Left lung (tissue), 14 donors: ENCODE measurements at places on chromosomes 7 and 10. TPM values are rescaled to one million over a fixed set of nuclear protein-coding genes. Genes with fewer than 3 reads are reported as not detected.

- peaks cover 38% of the 10 kb centered on the region for H3K4me1 ChIP-seq
- H3K27me3 ChIP-seq = no peaks in the 10 kb centered on the region
- no peak for DNase-seq
Measured at GRCh38 chr7:141702892-141703291, 926 bp upstream of the DENND11 start.

- H3K4me1 ChIP-seq = peaks cover 9% of the 10 kb centered on the region
- no peak for DNase-seq
- H3K4me3 ChIP-seq = no peak overlapping the region
Measured at GRCh38 chr7:66157060-66157459, 42.4 kb downstream of the CRCP start.

The CPED1 gene
- 14.1 TPM for total RNA-seq

DNA sequence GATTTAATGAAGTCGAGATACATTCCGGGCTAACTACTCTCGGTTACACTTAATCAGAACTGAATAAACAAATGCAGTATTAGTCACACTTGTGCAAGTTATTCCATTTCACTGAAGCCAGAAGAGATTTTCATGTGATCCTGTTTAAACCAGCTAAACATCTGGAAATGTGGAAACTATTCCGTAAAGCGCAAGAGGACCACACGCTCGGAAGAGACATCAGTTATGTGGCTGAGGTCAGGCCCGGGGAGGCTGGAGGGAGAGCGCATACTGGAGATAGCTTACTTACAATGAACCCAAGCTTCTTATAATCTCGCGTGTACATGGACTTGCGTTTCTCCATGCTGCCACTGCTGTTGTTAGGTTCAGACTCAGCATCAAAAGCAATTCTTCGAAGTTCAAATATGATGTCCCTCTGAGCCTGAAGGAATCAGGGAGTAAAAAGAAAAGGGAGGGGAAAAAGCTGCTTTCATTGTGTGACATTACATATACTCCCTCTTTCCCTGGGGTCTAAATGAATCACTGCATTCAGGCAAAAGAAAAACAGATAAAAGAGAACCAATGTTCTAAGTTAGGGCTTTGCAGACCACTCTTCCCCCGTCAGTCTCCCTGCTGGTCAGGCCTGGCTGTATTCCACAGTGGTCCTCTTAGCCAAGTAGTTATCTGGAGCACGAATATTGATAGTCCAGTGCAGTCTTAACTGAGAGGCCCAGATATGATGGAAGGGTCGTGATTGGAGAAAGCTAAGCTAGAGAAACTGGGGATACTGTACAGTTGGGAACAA, 237.4 kb downstream of the ELMO1 start:
- H3K36me3 ChIP-seq = peaks cover 18% of the 10 kb centered on the region
- DNase-seq = no peak
- peaks cover 19% of the 10 kb centered on the region for H3K4me1 ChIP-seq
- no peak overlapping the region for H3K4me3 ChIP-seq
- H3K27ac ChIP-seq = peak overlapping the region; percentile 63

The OR6B1 gene
- total RNA-seq = not detected

DNA sequence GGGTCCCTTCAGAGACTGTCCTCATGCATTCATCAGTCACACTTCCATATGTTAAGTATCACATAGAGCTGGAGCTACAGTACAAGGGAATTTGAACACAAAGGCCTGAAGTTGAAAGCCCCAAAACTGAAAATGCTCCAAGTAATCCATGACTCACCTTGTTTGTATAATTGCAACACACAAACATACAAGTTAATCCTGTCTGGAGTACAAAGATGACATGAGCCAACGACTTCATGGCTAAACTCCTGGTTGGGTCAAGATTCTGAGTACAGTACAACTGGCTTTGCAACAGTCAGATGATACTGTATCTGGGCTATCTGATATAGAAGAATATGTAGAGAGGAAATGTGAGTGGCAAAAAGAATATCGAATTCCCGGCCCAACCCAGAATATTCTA, 73.1 kb upstream of the AASS start:
- H3K4me1 ChIP-seq = no peaks in the 10 kb centered on the region
- H3K4me3 ChIP-seq = no peak overlapping the region

The CPA2 gene
- not detected for total RNA-seq

GRCh38 chr10:7634142-7634894, 32.4 kb downstream of the ITIH5 start:
- DNase-seq = no peak
- H3K4me3 ChIP-seq = no peak overlapping the region
- H3K36me3 ChIP-seq = no peaks in the 10 kb centered on the region
- no peaks in the 10 kb centered on the region for H3K27me3 ChIP-seq
- H3K4me1 ChIP-seq = no peaks in the 10 kb centered on the region

GRCh38 chr10:71957546-71958275, 6.5 kb upstream of the CHST3 start:
- no peaks in the 10 kb centered on the region for H3K36me3 ChIP-seq
- no peaks in the 10 kb centered on the region for H3K27me3 ChIP-seq
- H3K4me3 ChIP-seq = no peak overlapping the region
- no peak overlapping the region for H3K27ac ChIP-seq
- no peaks in the 10 kb centered on the region for H3K4me1 ChIP-seq
- no peak for DNase-seq

- peak; percentile 15 for DNase-seq
- no peaks in the 10 kb centered on the region for H3K4me1 ChIP-seq
- no peaks in the 10 kb centered on the region for H3K27me3 ChIP-seq
- H3K36me3 ChIP-seq = no peaks in the 10 kb centered on the region
Measured at GRCh38 chr10:85280014-85280413, 951.6 kb downstream of the CCSER2 start.

DNA sequence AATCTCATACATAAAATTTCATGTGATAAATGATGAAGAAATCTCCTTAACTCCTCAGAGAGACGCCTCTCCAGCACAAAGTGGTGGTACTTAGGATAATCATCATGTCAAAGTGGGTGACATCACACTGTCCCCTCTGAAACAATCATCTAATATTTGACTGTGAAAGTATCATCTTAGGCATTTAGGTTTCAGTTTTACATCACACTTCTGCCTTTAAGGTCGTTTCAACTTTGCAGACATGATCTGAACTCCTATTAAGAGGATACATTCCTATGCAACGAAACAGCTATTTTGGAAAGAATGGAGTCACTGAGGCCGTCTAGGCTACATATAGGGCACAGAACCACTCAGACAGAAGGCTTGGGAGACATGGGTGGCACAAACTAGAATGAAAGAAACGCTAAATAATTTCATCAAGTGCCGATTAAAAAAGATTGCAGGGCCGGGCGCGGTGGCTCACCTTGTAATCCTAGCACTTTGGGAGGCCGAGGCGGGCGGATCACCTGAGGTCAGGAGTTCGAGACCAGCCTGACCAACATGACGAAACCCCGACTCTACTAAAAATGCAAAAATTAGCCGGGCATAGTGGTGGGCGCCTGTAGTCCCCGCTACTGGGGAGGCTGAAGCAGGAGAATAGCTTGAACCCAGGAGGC, 2.0 kb downstream of the VOPP1 start:
- H3K36me3 ChIP-seq = no peaks in the 10 kb centered on the region
- DNase-seq = no peak
- H3K4me1 ChIP-seq = peaks cover 64% of the 10 kb centered on the region

- DNase-seq = no peak
- no peaks in the 10 kb centered on the region for H3K27me3 ChIP-seq
- no peaks in the 10 kb centered on the region for H3K36me3 ChIP-seq
Measured at GRCh38 chr7:76408121-76408560, 1.4 kb downstream of the SSC4D start.

- no peak overlapping the region for H3K4me3 ChIP-seq
- H3K27me3 ChIP-seq = peaks cover 78% of the 10 kb centered on the region
- no peaks in the 10 kb centered on the region for H3K4me1 ChIP-seq
Measured at GRCh38 chr7:150964593-150965111, 13.5 kb downstream of the KCNH2 start.

DNA sequence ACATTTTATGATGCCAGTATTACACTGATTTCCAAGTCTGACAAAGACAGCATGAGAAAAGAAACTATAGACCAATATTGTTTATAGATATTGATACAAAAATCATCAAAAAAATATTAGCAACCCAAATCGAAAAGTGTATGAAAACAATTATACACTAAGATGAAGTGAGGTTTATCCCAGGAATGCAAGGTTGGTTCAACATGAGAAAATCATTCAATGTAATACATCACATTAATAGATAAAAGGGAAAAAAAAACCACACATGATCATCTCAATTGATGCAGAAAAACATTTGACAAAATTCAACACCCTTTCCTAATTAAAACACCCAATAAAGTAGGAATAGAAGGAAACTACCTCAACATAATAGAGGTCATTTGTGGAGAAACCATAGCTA, 153.9 kb downstream of the DNAJC1 start:
- no peaks in the 10 kb centered on the region for H3K27me3 ChIP-seq
- DNase-seq = no peak
- H3K36me3 ChIP-seq = no peaks in the 10 kb centered on the region
- no peak overlapping the region for H3K27ac ChIP-seq

GRCh38 chr10:122128357-122128756, 139.4 kb downstream of the TACC2 start:
- peaks cover 9% of the 10 kb centered on the region for H3K36me3 ChIP-seq
- H3K4me1 ChIP-seq = peaks cover 5% of the 10 kb centered on the region
- peak overlapping the region; percentile 41 for H3K4me3 ChIP-seq
- peak overlapping the region; percentile 71 for H3K27ac ChIP-seq
- no peaks in the 10 kb centered on the region for H3K27me3 ChIP-seq
- no peak for DNase-seq

- DNase-seq = no peak
- H3K4me1 ChIP-seq = peaks cover 7% of the 10 kb centered on the region
- no peak overlapping the region for H3K27ac ChIP-seq
- H3K27me3 ChIP-seq = peaks cover 54% of the 10 kb centered on the region
- no peak overlapping the region for H3K4me3 ChIP-seq
Measured at GRCh38 chr7:155795401-155795800, 16.9 kb downstream of the SHH start.

GRCh38 chr10:60465801-60466200, 76.1 kb upstream of the ANK3 start:
- no peak for DNase-seq
- H3K27me3 ChIP-seq = no peaks in the 10 kb centered on the region
- no peaks in the 10 kb centered on the region for H3K36me3 ChIP-seq
- H3K4me3 ChIP-seq = no peak overlapping the region

GRCh38 chr10:69425041-69425440, 8.3 kb upstream of the TACR2 start:
- no peak for DNase-seq
- no peaks in the 10 kb centered on the region for H3K27me3 ChIP-seq
- H3K4me3 ChIP-seq = no peak overlapping the region
- H3K36me3 ChIP-seq = no peaks in the 10 kb centered on the region
- no peak overlapping the region for H3K27ac ChIP-seq
- H3K4me1 ChIP-seq = peaks cover 28% of the 10 kb centered on the region

GRCh38 chr10:79292891-79293746, 54.1 kb upstream of the PPIF start:
- H3K27me3 ChIP-seq = no peaks in the 10 kb centered on the region
- DNase-seq = peak; percentile 89
- H3K36me3 ChIP-seq = no peaks in the 10 kb centered on the region
- peaks cover 6% of the 10 kb centered on the region for H3K4me1 ChIP-seq
- H3K4me3 ChIP-seq = no peak overlapping the region
- H3K27ac ChIP-seq = peak overlapping the region; percentile 98

The NYAP1 gene
- 0.55 TPM for total RNA-seq

DNA sequence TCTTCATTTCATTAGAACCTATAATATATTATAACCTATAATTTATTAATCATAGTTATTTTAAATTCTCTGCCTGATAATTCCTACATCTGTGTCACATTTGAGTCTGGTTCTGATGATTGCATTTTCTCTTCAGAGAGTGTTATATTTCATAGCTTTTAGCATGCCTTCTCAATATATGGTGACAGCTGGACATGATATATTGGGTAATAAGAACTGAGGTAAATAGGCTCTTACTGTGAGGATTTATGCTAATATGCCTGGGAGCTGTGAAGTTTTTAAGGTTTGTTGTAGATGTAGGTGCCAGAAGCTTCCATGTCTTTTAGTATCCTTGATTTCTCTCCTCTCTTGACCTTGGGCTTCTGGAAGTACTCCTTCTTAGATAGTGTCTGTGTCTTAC, 325.9 kb upstream of the SEMA3D start:
- no peak for DNase-seq
- H3K4me3 ChIP-seq = no peak overlapping the region
- H3K4me1 ChIP-seq = no peaks in the 10 kb centered on the region
- no peak overlapping the region for H3K27ac ChIP-seq
- H3K27me3 ChIP-seq = no peaks in the 10 kb centered on the region
- no peaks in the 10 kb centered on the region for H3K36me3 ChIP-seq

The SMKR1 gene
- 1.0 TPM for total RNA-seq

GRCh38 chr7:138698281-138698680, 2.9 kb downstream of the SVOPL start:
- H3K4me1 ChIP-seq = no peaks in the 10 kb centered on the region
- H3K27me3 ChIP-seq = no peaks in the 10 kb centered on the region
- no peak overlapping the region for H3K4me3 ChIP-seq
- no peaks in the 10 kb centered on the region for H3K36me3 ChIP-seq

The NEURL1 gene
- 0.76 TPM for total RNA-seq

DNA sequence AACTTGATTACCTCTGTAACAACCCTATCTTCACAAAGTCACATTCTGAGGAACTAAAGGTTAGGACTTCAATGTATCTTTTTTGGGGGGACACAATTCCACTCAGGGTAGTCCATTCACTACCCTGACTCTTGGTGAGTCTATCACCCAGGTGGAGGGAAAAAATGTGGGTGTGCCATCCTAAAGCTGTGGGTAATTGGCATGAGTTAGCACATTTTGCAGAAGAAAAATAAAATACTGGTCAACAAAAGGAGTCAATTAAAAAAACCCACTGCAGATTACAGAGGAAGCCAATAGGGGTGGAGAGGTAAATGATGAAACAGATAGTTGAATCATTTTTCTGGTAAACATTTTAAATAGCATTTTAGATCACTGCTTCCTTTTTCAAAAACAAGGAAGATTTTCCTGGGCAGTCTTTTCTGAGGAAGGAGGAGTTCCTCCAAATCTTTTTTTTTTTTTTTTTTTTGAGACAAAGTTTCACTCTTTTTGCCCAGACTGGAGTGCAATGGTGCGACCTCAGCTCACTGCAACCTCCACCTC, 5.1 kb upstream of the BLVRA start:
- no peak for DNase-seq
- H3K36me3 ChIP-seq = no peaks in the 10 kb centered on the region
- no peak overlapping the region for H3K4me3 ChIP-seq
- no peaks in the 10 kb centered on the region for H3K4me1 ChIP-seq
- H3K27me3 ChIP-seq = no peaks in the 10 kb centered on the region

- no peaks in the 10 kb centered on the region for H3K36me3 ChIP-seq
Measured at GRCh38 chr7:24910551-24911212, 69.3 kb downstream of the OSBPL3 start.

GRCh38 chr10:86389441-86390193, 23.0 kb upstream of the GRID1 start:
- DNase-seq = no peak
- peak overlapping the region; percentile 2 for H3K4me3 ChIP-seq
- H3K4me1 ChIP-seq = peaks cover 4% of the 10 kb centered on the region
- no peak overlapping the region for H3K27ac ChIP-seq
- H3K27me3 ChIP-seq = peaks cover 93% of the 10 kb centered on the region

- H3K4me3 ChIP-seq = no peak overlapping the region
- H3K4me1 ChIP-seq = no peaks in the 10 kb centered on the region
Measured at GRCh38 chr10:37124532-37124931, 866 bp upstream of the ANKRD30A start.
